ENCODE measurements at places on chromosomes 3 and 15. TPM values are rescaled to one million over a fixed set of nuclear protein-coding genes. Genes with fewer than 3 reads are reported as not detected.

The EIF4E3 gene
- 0.38 TPM for total RNA-seq

The CADPS gene
- total RNA-seq, result not detected

The MBNL1 gene
- 247 TPM for total RNA-seq

The RPL15 gene
- total RNA-seq, result 2,942 TPM

The SMAD6 gene
- total RNA-seq, result 0.16 TPM

The GOLGA6L22 gene
- not detected for total RNA-seq

The PRR20G gene
- not detected for total RNA-seq

The GOLGA6D gene
- not detected for total RNA-seq

The AGBL1 gene
- not detected for total RNA-seq

The GASK1A gene
- total RNA-seq, result 0.18 TPM

The SEC62 gene
- 68.8 TPM for total RNA-seq

The PLSCR1 gene
- 40.5 TPM for total RNA-seq

The ALS2CL gene
- 0.19 TPM for total RNA-seq

The XCR1 gene
- 0.13 TPM for total RNA-seq

The MANF gene
- 81.5 TPM for total RNA-seq

The PLOD2 gene
- 0.21 TPM for total RNA-seq

The RABL3 gene
- 22.2 TPM for total RNA-seq

The AMIGO3 gene
- 0.18 TPM for total RNA-seq

The CSTA gene
- 2.1 TPM for total RNA-seq

The CTDSPL gene
- total RNA-seq, result 0.13 TPM

The EEF1AKMT4 gene
- total RNA-seq, result 11.9 TPM

The ITPR1 gene
- 42.9 TPM for total RNA-seq

The ZNF621 gene
- total RNA-seq, result 16.4 TPM

The MUSTN1 gene
- total RNA-seq, result 1.2 TPM

The CHRD gene
- total RNA-seq, result 0.32 TPM

The PP2D1 gene
- not detected for total RNA-seq

The TTLL13 gene
- total RNA-seq, result 0.13 TPM

The TPRA1 gene
- 30.4 TPM for total RNA-seq

The DPP8 gene
- 24.7 TPM for total RNA-seq

The SPTBN5 gene
- total RNA-seq, result 0.18 TPM

The FAM107A gene
- not detected for total RNA-seq

The MORC1 gene
- total RNA-seq, result not detected

The ZCWPW2 gene
- not detected for total RNA-seq

The FRMD5 gene
- 0.64 TPM for total RNA-seq

The ACSBG1 gene
- 0.49 TPM for total RNA-seq

The ZNF774 gene
- 1.7 TPM for total RNA-seq

The GRK7 gene
- total RNA-seq, result not detected

The GAP43 gene
- not detected for total RNA-seq

The PTX3 gene
- not detected for total RNA-seq

The SENP8 gene
- 2.4 TPM for total RNA-seq

The SYNM gene
- 1.4 TPM for total RNA-seq

The STT3B gene
- 83.9 TPM for total RNA-seq

The SATB1 gene
- total RNA-seq, result 0.72 TPM

The C2CD4B gene
- not detected for total RNA-seq

The CDV3 gene
- total RNA-seq, result 219 TPM

The ITIH1 gene
- total RNA-seq, result 0.33 TPM

The ZMYND10 gene
- 0.45 TPM for total RNA-seq

The ESYT3 gene
- not detected for total RNA-seq

Data from GM12878 (cell line).